CD4-positive, alpha-beta T cell (primary cell): ENCODE measurements at places on chromosomes 1 and 21. TPM values are rescaled to one million over a fixed set of nuclear protein-coding genes. Genes with fewer than 3 reads are reported as not detected.

DNA sequence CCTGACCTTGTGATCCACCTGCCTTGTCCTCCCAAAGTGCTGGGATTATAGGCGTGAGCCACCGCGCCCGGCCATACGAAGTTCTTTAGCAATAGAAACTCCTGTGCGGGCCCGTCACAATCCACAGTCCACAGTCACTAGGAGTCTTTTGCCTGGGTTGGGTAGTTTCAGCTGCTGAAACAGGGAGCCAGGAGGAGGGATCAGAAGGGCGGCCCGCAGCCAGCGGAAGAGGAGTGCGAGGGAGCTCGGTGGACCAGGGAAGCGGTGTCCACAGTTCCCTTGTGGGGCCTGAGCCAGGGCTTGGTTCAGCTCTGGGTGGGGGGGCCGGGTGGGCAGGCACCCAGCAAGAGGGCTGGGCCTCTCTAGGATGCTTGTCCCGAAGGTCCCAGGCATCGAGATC lies 17.9 kb upstream of the HSPG2 start:
- DNase-seq, result no peak
- no peaks in the 10 kb centered on the region for H3K36me3 ChIP-seq
- H3K27ac ChIP-seq, result no peak overlapping the region
- no peak overlapping the region for H3K4me3 ChIP-seq

Gene LUZP1
- 20.1 TPM for total RNA-seq

DNA sequence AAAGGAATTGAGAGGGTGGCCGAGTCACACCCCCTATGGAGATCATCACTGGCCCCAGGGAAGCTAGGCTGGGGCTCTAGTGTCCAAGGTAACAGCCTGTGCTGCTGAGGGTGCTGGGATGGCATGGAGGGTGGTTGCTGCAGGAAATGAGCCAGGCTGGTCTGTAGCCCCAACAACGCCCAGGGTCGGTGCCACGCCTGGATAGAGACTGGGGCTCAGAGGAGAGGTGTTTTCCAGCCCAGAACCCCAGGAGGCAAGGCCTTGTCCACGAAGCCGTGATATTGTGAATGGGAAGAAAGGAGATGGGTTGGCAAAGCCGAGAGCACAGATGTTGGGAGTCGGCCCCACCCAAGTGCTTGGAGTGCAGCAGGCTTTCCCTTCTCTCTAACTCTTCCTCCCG lies 68.9 kb upstream of the ACTRT2 start:
- H3K36me3 ChIP-seq, result no peaks in the 10 kb centered on the region
- no peak for DNase-seq
- H3K4me3 ChIP-seq, result no peak overlapping the region
- peaks cover 2% of the 10 kb centered on the region for H3K27me3 ChIP-seq
- no peak overlapping the region for H3K27ac ChIP-seq

DNA sequence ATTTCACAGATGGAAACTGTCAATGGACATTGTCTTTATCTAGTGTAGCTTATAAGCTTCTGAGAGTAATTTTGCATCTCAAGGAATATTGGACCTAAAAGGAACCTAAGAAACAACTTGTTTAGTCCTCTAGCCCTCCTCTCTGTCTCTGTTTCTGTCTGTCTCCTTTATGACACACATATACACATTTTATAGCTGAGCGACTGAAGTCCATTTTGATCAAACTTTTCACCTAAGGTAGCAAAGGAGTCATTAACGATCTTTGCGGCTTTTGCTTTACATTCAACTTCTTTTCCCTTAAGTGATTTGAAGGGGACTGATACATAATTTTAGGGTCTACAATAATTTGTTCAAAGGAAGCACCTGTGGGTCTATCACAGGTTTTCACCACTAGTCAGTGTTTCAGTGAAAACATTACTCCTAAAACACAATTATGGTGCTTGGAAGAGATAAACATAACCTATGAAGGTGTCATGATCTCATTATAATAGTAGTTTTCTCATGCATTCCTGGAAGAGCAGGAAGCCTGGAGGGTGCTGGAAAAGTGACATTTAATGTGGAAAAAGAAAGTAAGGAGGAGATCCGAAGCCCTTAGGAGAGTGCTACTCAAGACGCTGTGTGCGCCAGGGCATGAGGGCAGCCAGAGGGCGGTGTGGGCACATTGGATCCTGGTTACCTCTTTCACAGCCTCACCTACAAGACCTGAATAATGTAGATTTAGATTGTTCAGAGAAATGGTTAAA lies 248.6 kb downstream of the DNM3 start:
- no peak overlapping the region for H3K27ac ChIP-seq
- no peaks in the 10 kb centered on the region for H3K27me3 ChIP-seq
- H3K4me3 ChIP-seq, result no peak overlapping the region
- DNase-seq, result peak; percentile 73
- H3K4me1 ChIP-seq, result no peaks in the 10 kb centered on the region

- no peaks in the 10 kb centered on the region for H3K27me3 ChIP-seq
- H3K4me1 ChIP-seq, result peaks cover 2% of the 10 kb centered on the region
- H3K27ac ChIP-seq, result no peak overlapping the region
- H3K4me3 ChIP-seq, result no peak overlapping the region
Measured at GRCh38 chr1:200217703-200218102, 190.2 kb downstream of the NR5A2 start.

DNA sequence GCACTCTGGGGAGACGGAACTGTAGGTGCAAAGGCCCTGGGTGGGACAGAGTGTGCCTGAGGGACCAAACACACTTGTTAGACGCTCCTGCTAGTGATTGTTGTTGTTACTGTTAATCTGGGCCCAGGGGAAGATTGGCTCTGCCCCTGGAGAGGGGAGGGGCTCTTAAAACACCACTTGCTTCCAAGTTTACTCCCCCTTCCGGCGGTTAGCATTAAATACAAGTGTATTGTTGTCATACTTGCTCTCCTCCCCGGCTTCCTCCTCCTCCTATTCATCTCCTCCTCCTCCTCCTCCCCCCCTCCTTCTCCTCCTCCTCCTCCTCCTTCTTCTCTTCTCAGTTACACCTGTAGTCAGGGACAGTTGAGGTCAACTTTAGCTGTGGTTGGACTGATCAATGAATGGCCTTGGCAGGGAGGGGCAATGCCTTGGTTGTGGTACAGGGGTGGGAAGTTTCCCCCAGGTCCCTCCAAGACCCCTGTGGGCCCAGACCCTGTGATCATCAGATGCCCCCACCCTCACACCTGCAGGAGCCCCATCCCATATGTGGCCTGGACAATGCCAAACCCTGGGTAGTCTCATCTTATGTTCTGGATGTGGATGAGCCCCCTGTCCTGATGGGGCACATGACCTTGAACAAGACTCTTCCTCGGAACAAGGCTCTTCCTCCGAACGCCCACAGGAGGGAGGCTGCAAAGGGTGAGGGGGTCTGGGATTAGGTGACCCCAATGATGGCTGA lies 217.3 kb downstream of the PTPRU start:
- H3K36me3 ChIP-seq, result no peaks in the 10 kb centered on the region
- H3K27me3 ChIP-seq, result no peaks in the 10 kb centered on the region
- no peak overlapping the region for H3K4me3 ChIP-seq
- H3K27ac ChIP-seq, result no peak overlapping the region

GRCh38 chr1:228180271-228180958 lies 14.8 kb downstream of the IBA57 start:
- H3K27me3 ChIP-seq, result no peaks in the 10 kb centered on the region
- peaks cover 5% of the 10 kb centered on the region for H3K4me1 ChIP-seq

Gene TRIM45
- 0.88 TPM for total RNA-seq

DNA sequence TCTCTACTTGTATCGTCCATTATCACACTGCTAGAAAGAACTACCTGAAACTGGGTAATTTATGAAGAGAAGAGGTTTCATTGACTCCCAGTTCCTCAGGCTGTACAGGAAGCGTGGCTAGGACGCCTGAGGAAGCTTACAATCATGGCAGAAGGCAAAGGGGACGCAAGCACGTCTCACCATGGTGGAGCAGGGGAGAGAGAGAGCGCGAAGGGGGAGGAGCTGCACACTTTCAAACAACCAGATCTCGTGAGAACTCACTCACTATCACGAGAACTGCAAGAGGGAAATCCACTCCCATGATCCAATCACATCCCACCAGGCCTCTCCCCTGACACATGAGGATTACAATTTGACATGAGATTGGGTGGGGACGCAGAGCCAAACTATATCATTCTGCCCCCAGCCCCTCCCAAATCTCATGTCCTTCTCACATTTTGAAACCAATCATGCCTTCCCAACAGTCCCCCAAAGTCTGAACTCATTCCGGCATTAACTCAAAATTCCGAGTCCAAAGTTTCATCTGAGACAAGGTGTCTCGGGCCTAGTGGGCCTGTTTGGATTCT lies 8.0 kb downstream of the MMEL1 start:
- H3K27me3 ChIP-seq, result peaks cover 37% of the 10 kb centered on the region
- no peaks in the 10 kb centered on the region for H3K36me3 ChIP-seq
- H3K4me1 ChIP-seq, result peaks cover 23% of the 10 kb centered on the region

GRCh38 chr21:46527801-46528200 lies 69.1 kb downstream of the DIP2A start:
- peaks cover 12% of the 10 kb centered on the region for H3K36me3 ChIP-seq
- H3K4me3 ChIP-seq, result no peak overlapping the region
- no peaks in the 10 kb centered on the region for H3K27me3 ChIP-seq
- H3K4me1 ChIP-seq, result peaks cover 5% of the 10 kb centered on the region
- no peak for DNase-seq

Gene PBX1
- 0.96 TPM for total RNA-seq

Gene IGSF9
- total RNA-seq, result not detected

Gene NGF
- not detected for total RNA-seq

Gene TTC4
- 7.6 TPM for total RNA-seq

Gene TSPAN2
- 1.6 TPM for total RNA-seq

Gene PRDM16
- total RNA-seq, result not detected

DNA sequence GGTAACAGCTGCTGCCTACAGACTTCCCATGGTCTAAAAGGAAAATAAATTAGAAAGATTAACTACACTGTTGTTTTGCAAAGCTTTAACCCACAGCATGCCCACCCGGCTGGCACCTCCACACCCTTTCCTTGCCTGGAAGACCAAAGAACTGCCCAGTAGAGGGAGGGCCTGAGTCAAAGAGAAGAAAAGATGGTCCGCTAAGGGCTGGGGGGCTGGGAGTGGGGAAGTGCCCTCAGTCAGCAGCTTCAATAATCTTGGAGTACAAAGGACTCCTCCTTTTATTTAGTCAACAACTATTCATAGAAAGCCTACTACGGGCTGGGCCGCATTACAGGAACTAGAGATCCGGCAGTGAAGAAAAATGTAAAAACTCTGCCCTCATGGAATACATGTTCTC lies 40.6 kb downstream of the ERI3 start:
- H3K4me1 ChIP-seq, result peaks cover 3% of the 10 kb centered on the region
- H3K4me3 ChIP-seq, result no peak overlapping the region
- H3K27me3 ChIP-seq, result no peaks in the 10 kb centered on the region
- peaks cover 76% of the 10 kb centered on the region for H3K36me3 ChIP-seq
- H3K27ac ChIP-seq, result no peak overlapping the region

DNA sequence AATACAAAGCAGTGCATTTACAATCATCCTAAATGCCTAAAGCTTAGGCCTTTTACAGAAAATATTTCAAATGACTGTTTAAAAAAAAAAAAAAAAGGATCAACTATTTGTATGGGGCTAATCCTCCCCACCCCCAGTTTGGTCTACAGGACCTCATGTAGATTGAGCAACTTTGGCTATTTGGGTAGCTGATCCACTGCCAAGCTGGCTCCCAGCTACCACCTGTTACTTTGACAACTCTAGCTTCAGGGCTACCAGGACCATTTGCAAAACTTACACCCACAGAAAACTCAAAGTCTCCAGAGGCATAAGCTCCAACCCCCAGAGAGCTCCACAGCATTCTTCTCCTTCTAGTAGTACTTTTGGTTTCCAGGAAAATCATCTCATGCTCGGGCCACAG lies 29.4 kb downstream of the JAK1 start:
- no peaks in the 10 kb centered on the region for H3K27me3 ChIP-seq
- no peak for DNase-seq
- no peak overlapping the region for H3K27ac ChIP-seq

DNA sequence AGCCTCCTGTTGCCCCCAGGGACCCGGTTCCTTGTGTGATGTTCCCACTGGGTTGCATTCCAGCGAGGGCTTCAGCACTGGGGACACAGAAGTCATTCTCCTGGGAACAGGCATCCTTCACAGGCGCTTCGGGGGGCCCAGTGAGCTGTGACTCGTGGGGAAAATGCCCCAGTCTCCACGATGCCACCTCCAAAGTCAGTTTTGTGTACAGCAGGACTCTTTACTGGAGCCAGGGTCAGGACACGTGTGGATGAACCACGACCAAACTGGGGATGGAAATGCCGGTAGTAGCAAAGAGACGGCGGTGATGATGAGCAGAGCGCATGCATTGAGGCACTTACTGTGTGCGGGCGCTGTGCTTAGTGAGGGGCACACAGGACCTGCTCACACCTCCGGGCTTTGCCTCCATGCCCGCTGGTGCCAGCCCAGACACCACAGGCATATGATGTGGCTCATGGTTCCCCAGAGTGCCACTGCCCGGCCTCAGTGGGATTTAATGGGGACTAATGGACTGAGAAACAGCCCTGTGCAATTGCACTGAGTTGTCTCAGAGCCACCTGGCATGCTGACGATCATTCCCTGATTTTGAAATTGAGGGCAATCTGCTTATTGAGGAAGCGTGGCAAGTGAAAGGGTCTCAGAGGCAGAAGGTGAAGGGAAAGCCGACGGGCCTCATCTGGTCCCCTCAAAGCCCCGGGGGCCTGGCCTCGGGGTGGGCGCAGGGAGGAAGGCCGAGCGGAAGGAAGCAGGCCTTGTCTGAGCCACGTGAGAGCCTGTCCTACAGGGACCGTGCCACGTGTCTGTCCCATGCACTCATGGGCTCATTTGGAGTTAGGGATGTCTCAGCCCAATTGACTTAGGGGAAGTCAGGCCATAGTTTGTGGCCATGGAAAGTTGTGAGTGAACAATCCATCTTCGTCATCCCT lies 91.4 kb downstream of the PDE9A start:
- DNase-seq, result no peak
- H3K4me3 ChIP-seq, result no peak overlapping the region
- no peak overlapping the region for H3K27ac ChIP-seq
- H3K4me1 ChIP-seq, result peaks cover 32% of the 10 kb centered on the region
- no peaks in the 10 kb centered on the region for H3K36me3 ChIP-seq

- no peak overlapping the region for H3K4me3 ChIP-seq
- no peaks in the 10 kb centered on the region for H3K36me3 ChIP-seq
- no peaks in the 10 kb centered on the region for H3K4me1 ChIP-seq
- DNase-seq, result no peak
- no peaks in the 10 kb centered on the region for H3K27me3 ChIP-seq
Measured at GRCh38 chr1:228955691-228956090, 220.4 kb downstream of the RHOU start.

- H3K4me1 ChIP-seq, result no peaks in the 10 kb centered on the region
- no peaks in the 10 kb centered on the region for H3K36me3 ChIP-seq
- H3K4me3 ChIP-seq, result no peak overlapping the region
- H3K27me3 ChIP-seq, result no peaks in the 10 kb centered on the region
- DNase-seq, result no peak
Measured at GRCh38 chr1:25933479-25934365, 27.5 kb upstream of the STMN1 start.

GRCh38 chr1:156892190-156893047 lies 1.1 kb upstream of the PEAR1 start:
- peaks cover 29% of the 10 kb centered on the region for H3K4me1 ChIP-seq
- DNase-seq, result peak; percentile 79
- H3K4me3 ChIP-seq, result peak overlapping the region; percentile 42
- H3K27me3 ChIP-seq, result peaks cover 51% of the 10 kb centered on the region

GRCh38 chr1:31529999-31530684 lies 46.2 kb upstream of the TINAGL1 start:
- no peak overlapping the region for H3K27ac ChIP-seq
- H3K4me3 ChIP-seq, result no peak overlapping the region
- no peak for DNase-seq
- H3K4me1 ChIP-seq, result no peaks in the 10 kb centered on the region
- no peaks in the 10 kb centered on the region for H3K36me3 ChIP-seq

- H3K36me3 ChIP-seq, result no peaks in the 10 kb centered on the region
- no peak for DNase-seq
- no peak overlapping the region for H3K27ac ChIP-seq
- peaks cover 17% of the 10 kb centered on the region for H3K27me3 ChIP-seq
Measured at GRCh38 chr1:17525996-17526686, 13.4 kb upstream of the ARHGEF10L start.

Gene EPHB2
- total RNA-seq, result 0.08 TPM
